Hepatic stellate cell (primary cell): ENCODE measurements at places on chromosomes 16 and 17.

DNA sequence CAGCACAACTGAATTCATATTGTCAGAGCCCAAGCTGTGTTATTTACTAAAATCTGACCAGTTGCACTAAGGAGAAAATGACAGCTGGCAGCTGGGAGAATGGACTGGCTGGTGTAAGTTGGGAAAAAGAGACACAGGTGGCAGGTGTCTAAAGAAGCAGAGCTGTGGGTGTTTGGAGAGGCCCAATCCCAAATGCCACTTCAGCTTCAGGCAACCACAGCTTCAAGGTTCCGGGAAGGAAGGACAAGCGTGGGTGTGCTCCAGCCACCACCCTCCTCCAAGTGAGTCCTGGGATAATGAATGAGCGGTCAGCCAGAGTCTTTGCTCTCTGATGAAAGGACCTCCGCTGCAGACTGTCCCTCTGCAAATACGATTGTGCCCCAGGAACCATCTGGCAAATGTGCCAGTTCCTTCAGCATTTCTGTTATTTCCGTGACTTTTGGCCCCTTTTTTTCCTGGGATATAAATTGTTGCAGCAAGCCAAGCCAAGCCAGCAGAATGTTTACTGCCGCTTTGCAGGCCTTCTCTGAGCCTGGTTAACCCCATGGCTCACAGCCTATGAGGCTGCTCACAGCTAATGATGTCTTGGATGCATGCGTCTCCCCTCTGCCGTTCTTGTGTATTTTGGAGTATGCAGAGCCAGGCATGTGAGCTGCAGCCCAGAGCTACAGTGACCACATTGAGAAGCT lies 9.5 kb upstream of the RHBDL3 start:
- no peak for DNase-seq

- no peak for DNase-seq
These were observed 7.4 kb upstream of the IL17C start for GRCh38 chr16:88630941-88631340.

DNA sequence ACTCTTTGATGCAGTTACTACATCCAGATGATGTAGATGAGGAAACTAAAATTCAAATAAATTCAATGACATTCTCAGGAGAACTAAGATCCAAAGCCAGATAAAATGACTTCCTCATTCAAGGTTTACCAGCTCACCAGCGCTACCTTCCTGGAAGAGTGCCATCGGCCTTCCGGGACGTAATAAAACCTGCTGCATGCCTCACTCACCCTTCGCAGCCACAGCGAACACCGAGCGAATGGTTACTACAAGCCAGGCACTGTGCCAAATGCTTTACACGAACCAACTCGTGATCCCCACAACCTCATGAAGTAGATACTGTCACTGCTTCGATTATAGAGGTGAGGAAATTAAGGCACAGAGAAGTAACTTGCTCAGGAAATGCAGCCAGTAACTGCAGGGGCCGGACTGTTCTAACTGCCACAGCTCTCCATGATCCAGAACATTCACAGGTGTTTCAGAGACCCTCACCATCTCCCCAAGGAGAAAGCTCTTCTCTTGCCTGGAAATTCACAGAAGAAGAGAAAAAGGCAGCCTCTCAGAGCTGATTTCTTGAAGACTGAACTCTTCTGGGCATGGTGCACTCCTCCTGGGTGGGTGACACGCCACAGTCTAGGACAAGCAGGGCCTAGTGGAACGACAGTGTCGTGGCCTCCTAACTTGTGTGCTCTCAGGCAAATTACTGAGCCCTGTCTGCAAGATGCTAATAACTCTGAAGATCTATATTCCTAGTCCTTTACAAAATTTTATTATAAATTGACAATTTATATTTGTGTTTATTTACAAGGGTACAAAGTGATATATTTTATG lies 46.8 kb downstream of the HIC1 start:
- no peak for DNase-seq

DNA sequence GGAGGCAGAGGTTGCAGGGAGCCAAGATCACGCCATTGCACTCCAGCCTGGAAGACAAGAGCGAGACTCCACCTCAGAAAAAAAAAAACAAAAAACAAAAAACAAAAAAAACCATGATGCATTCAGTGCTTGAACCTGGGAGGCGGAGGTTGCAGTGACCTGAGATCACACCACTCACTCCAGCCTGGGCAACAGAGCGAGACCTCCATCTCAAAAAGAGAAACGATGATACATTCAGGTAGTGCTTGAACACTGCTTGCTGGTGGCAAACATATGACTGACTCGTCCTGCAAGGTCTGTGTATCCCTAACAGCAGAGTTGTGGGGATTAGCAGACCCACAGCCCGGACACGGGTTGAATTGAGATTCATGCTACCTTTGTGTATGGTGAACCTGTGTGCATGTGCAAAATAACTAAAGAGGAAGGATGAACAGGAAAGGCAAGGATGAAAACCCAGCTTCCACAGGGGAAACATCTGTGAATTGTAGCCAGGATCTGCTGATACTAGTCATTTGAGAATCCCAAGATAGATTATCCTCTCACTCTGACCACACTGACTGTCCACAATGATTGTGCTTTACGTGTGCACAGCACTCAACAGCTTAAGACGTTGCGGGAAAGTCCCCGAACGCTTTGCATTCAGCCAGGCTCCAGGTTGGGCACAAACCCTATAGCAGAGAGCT lies 52.4 kb upstream of the MRPS23 start:
- no peak for DNase-seq

- no peak for DNase-seq
These were observed 49.8 kb downstream of the TANC2 start for GRCh38 chr17:63015824-63016223.

DNA sequence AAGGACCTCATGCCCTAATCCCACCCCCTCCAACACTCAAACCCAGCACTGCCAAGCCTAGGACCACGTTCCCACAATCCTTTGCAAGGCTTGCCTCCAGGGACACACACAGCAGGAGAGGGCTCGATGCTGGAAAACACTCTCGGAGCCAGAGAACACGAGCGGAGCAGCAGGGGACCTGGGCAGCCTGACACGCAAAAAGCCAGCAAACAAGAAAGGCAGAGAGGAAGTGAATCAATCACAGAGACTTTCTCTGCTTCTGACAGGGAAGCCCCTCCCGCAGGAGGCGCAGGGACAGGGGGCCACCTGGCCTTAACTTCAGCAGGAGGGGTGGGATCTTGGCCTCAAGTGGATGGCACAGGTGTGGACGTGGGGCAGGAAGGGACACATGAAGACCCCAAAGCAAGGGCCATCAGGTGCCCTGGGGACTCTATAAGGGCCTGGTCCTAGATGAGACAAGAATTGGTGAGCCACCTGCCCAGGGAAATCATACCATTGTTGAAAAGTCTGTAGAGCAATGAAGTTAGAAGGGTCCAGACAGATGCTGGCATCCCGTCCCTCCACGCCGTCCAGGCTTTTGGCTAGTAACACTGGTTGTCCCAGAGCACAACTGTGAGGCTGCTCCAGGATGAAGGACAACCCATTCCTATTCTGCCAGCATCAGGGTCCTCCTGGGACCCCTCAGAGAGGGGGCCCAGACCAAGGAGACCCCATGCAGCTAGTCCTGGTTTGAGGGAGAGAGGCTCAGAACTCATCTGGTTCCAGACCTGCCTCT lies 2.2 kb downstream of the SDK2 start:
- DNase-seq: no peak
